ENCODE measurements at places on chromosomes 3 and 15.

- DNase-seq = no peak
These were observed at the start of gene VGLL3 for GRCh38 chr3:86990734-86991481. Gene VGLL3, minus strand, starts transcription at chr3:86991149. Its CDS starts 406 bp downstream, at chr3:86990743.

- DNase-seq = no peak
These were observed at the start of gene INSYN1 for GRCh38 chr15:73753250-73754130. Gene INSYN1, minus strand, starts transcription at chr15:73753351. Its CDS starts 2,221 bp downstream, at chr15:73751130.

GRCh38 chr15:27757052-27757451 is 342.1 kb downstream of the OCA2 start:
- DNase-seq = no peak

DNA sequence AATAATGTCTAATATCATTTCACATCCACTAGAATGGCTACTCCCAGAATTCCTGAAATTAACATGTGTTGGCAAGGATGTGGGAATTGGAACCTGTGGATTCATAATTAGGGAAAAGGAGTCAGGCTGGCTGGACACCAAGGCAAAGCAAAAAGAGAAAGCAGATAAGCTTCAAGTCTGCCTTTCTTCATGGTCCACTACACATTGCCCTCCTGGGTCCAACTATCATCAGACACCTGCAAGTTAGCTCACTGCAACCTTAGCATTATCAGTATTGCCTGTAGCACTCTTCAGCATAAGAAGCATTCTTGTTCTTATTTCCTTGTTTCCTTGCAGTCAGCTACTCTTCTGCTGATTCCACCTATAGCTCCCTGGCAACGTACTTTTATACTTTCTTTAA is 124.3 kb downstream of the ZNF280D start:
- DNase-seq = no peak

GRCh38 chr3:59268170-59268569 is 218.3 kb upstream of the CFAP20DC start:
- no peak for DNase-seq

GRCh38 chr3:186476541-186476940 is 67.6 kb downstream of the CRYGS start:
- DNase-seq = no peak

GRCh38 chr3:124818398-124819091 is 68.6 kb downstream of the ITGB5 start:
- DNase-seq = no peak

- no peak for DNase-seq
These were observed 20.5 kb downstream of the EAF2 start for GRCh38 chr3:121855555-121855954.

DNA sequence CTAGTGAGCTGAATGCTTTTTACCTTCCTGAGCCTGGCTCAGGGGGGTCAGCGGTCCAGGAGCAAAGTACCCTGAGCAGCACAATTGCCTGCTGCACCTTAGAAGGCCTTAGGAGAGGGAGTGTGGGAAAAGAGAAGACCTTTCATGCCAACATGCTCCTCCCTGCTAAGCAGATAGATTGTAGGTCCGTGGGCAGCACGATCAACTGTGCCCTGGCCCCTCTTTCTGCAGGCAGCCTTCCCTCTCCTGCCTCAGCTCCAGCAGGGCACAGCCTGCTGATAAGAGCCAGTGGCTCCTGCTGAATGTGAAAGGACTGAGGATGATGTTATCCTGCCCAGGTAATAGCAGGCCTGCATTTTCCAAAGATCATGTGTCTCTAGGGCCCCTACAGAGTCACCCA is 4.1 kb downstream of the CORO2B start:
- DNase-seq = no peak

DNA sequence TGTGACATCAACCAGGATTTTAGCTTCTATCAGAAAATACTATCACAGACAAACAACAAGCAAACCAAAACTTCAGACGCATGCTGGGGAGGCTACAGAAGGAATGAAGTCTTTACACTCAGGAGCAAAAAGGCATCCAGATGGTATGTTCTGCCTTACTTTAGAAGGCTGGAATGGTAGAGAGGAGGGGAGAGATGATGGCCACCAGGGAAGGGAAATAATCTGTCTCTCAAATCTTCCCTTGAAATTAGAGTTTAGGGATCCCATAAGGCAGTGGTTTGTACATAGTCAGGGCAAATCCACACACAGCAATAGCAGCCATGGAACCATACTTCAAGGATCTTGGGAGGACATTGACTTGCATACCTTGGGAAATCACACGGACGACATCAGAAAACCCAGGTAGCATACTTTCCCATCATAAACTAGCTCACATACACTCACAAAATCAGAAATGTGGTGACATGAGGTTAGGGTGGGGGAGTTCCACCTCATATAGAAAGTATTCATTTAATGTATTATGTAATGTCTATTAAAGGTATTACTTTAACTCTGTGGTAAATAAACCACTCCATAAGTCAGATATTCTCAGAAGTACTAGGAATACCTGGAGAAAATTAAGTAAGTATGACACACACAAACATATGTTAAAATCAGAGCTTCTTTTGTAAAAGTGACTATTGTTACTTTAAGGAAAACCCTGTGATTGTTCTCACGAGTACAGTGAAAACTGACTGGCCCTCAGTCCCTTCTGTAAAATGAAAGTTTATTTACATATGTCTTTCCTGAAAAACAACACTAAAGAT is 9.4 kb downstream of the BTLA start:
- no peak for DNase-seq

DNA sequence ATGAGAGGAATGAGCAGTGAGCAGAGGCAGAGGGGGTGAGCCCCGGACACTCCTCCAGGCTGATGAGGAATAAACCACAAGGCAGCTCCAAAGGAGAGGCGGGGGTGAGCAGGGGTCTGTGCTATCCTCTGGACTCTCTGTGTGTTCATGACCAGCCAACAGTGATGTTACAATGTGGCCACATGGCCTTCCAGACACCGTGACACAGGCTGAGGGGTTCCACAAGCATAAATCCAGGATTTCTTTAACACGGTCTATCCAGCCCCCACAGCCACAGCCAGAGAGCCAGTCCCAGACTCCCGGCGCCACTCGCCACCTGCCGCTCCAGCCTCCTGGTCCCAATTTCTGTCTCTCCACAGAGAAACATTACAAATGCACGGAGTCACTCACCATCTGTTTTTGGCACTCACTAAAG is 24.4 kb downstream of the XXYLT1 start:
- DNase-seq = no peak

- DNase-seq = no peak
These were observed 609 bp upstream of the TBC1D23 start for GRCh38 chr3:100260081-100260684.
